ENCODE measurements at places on chromosomes 12 and 14.

GRCh38 chr12:92107094-92107493 is 38.6 kb downstream of the BTG1 start:
- no peak for DNase-seq

- DNase-seq = peak; percentile 51
Measured at GRCh38 chr12:9951026-9951675, 19.0 kb upstream of the CLEC2A start.

- peak; percentile 76 for DNase-seq
Measured at GRCh38 chr14:39175445-39176262, 600 bp downstream of the PNN start.

- no peak for DNase-seq
Measured at GRCh38 chr12:12379831-12380730, 23.2 kb downstream of the BORCS5 start.

DNA sequence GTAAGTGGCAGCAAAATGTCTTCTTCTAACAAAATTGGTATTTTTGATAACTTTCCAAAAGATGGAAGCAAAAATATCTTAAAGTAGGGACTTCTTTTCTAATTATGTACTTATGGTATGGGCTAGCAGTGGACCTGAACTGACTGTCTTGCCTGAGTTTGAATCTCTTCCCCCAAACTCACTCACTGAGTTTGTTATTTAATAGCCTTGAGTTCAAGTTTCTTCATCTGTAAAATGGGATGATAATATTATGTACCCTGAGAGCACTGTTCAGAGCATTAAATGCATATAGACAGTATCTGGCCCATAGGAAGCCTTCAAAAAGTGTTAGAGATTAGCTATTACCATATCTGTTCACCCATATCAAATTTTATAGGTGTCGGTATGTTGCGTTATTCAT is 210.4 kb upstream of the NUDT4 start:
- DNase-seq = no peak

- DNase-seq = no peak
Measured at GRCh38 chr12:74334780-74335179, 202.9 kb upstream of the ATXN7L3B start.

Data from KBM-7 (cell line).